Right atrium auricular region (tissue), 2 donors: ENCODE measurements at places on chromosomes 2 and 18. TPM values are rescaled to one million over a fixed set of nuclear protein-coding genes. Genes with fewer than 3 reads are reported as not detected.

- DNase-seq: peak; percentile 84
Measured at GRCh38 chr18:22465859-22466457, 48.2 kb upstream of the CTAGE1 start.

DNA sequence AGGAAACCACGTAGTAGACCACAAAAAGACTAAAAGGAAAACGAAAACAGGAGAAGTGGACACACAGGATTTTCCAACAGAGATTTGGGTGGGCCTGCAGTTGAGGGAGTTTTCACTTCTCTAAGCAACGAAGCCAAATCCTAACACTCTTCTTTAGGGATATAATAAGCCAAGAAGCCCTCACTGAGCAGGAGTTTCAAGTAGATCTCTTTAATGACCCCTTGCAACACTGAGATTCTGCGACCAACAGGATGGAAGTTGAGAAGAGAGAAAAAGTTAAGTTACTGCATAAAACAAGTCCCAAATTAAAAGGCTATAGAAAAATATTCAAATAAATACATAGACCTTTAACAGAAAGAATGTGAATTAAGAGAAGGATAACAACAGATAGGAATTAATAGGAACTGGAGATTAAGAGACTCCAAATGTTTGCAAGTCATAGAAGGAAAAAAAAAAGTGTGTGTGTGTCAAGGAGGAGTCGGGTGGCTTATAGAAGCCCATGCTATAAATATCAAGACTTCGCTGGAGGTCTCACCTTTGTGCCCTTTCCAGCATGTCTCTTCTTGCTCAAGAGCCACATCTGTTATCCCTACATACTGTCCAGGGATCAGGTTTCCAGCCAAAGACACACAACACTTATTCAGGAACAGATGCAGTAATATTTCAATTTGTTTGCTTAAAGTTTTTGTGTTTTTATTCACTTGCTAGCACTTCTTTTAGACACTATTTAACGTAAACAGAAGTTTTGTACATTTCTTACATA is 69.4 kb upstream of the ARHGAP28 start:
- no peak for DNase-seq

The ST6GAL2 gene
- 0.59 TPM for total RNA-seq

DNA sequence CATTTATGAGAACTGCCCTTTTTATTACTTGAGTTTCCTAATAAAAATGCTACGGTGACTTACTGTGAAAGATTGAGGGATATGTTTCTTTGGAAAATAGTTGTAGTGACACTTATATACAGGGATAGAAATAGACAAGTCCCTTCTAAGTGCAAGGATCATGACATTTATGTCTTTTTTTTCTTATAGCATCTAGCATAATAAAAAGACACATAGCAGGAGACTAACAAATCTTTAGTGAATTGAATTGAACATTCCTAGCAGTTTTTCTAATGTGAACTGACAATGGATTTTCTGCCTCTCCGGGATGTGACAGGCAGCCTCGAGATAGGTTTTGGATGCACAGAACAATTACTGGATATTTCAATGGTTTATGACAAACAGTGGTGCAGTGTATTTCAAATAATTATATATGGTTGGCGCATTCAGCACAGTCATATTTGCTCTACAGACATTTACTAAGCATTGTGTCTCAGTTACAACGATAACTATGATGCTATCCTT is 562.8 kb downstream of the ADCYAP1 start:
- no peak for DNase-seq

GRCh38 chr2:85329181-85329651 is 1.4 kb upstream of the TGOLN2 start:
- no peak for DNase-seq

GRCh38 chr2:240946654-240947053 is 40.5 kb downstream of the CROCC2 start:
- DNase-seq: peak; percentile 51

The GATA6 gene
- 88.7 TPM for total RNA-seq

The EML6 gene
- 1.2 TPM for total RNA-seq

- DNase-seq: no peak
Measured at GRCh38 chr18:54163453-54163852, 61.0 kb downstream of the MBD2 start.

GRCh38 chr2:212327171-212327809 is 211.3 kb downstream of the ERBB4 start:
- no peak for DNase-seq

GRCh38 chr18:46712406-46712805 is 44.4 kb downstream of the ST8SIA5 start:
- no peak for DNase-seq

- DNase-seq: no peak
Measured at GRCh38 chr18:48623468-48624235, 84.8 kb downstream of the CTIF start.

DNA sequence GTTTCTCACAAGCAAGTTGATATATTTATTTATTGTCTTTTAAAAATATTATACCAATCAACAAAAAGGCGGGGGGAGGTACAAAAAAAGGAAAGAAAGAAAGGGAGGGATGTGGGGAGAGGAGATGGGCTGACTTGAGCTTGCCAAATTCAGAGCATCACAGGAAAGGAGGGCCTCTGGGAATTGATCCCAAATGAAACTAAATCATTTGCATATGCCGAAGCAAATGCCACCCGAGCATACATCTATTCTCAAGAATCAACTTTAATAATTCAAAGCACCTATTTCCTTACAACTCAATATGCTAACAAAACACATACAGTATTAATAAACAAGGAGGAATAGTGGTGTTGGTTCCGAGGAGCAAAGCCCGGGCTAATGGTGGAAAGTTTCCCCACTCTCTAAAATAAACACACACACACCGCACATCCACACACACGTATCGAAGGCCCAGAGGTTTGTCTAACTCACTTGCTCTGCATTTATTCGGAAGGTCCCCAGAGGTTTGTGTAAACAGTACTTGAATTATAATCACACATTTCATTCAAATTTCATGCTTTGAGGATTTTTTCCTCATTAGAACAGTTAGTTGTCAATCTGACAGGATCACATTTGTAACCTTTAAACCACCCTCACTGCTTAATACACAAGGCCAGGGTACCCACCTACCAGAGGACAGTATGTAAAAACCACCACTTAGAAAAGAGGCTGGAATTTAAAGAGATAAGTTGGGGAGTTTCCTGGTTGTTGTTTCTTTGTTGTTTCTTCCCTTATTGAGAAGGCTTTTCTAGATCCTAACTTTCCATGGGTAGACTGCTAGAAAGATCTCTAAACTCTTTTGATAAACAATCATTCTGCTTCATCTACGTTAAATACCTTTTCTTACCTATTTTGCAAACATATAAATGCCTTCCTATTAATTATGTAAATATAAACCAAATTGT is 264.7 kb downstream of the TCF4 start:
- DNase-seq: no peak

DNA sequence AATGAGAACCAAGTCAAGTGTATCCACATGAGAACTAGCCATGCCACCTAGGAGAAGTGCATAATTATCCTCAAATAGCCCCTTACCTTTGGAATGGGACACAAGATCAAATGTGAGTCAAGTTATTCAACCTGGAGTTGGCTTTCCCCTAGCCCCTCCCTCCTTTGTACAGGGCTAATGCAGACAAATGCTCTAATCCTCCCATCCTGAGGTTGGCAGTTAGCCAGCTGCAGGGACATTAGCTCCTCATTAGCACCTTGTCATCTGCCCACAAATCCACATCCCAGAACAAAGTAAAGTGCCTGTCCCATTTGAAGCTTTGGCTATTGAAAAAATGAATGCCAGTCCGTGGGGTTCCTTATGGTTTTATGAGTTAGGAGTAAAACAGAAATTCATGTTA is 294.1 kb upstream of the FANCL start:
- DNase-seq: no peak

- no peak for DNase-seq
Measured at GRCh38 chr18:58490238-58490637, 138.7 kb downstream of the ALPK2 start.

DNA sequence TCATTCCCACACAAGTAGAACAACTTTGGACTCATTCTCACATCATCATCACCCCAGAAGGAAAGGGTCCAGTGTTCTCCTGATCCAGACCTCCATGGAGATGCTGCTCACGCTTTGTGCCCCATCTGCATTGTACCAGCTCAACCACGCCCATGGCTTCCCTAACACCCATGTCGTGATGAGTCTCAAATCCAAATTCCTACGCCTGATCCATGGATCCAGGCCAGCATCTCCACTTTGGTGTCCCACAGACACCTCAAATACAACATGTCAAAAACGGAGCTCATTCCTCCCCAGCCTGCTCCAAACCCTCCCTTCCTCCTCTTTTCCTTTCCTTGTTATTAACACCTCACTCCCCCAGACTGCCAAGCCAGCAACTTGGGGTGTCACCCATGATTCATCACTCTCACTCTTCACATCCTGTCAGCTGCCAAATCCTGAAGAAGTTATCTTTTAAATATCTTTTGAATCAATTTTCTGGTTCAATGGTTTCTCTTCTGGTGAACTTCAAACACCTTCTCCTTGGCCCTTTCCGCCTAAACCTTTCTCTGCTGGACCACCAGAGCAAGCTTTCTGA is 30.2 kb upstream of the FAM124B start:
- DNase-seq: no peak

DNA sequence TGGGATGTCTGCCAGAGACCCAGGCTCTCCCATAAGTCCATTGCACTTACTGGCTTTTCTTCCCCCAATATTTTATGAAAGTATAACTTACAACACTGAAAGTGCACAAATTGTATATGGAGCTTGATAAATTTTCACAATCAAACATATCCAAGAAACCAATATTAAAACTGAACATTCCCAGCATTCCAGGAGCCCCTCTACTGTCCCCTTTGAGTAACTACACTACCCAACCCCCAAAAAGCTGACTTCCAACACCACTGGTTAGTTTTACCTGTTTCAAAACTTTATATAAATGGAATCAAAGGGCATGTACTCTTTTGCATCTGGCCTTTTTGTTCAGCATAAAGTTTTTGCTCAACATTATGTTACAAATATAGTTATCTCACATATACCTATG is 35.2 kb upstream of the PKDCC start:
- DNase-seq: no peak
